ENCODE measurements at places on chromosomes 7 and 10. TPM values are rescaled to one million over a fixed set of nuclear protein-coding genes. Genes with fewer than 3 reads are reported as not detected.

Gene KCTD7
- 22.6 TPM for total RNA-seq

Gene FFAR4
- 1.5 TPM for total RNA-seq

Gene AGAP4
- 17.7 TPM for total RNA-seq

Gene ADAM22
- total RNA-seq: 4.2 TPM

Gene CDC14C
- total RNA-seq: not detected

Gene GRID1
- total RNA-seq: 7.7 TPM

Gene NRG3
- not detected for total RNA-seq

Gene GBX1
- total RNA-seq: not detected

Gene CFAP58
- total RNA-seq: not detected
